ENCODE measurements at places on chromosomes 2 and 18.

DNA sequence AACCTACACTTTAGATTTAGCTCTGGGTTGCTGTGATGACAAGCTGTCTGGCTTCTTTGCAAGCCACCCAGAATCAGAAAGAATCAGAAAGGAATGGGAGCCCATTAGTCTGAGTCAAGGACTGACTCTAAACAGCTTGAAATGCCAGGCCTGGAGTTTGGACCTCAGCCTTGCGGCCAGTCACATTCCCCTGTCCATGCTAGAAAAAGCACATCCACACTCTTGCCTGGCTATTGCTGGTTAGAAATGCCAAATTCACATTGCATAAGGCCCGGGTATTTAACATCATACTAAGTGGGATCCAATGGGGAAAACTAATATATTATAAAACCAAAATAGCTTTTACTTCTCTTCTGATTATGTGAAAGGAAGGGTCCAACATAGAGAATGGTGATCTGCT lies 756.8 kb upstream of the KLHL29 start:
- DNase-seq = no peak

DNA sequence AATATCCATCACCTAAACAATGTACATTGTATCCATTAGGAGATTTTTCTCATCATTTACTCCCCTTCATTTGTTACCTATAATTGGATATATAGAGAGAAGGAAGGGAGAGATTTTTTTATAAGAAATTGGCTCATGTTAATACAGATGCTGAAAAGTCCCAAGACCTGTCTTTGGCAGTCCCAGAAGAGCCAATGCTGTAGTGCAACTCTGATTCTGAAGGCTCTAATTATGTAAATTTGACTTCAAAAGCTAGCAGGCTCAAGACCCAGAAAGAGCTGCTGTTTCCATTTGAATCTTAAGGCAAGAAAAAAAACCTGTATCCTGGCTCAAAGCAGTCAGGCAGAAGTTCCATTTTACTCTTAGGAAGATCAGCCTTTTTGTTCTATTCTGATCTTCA lies 1245.5 kb upstream of the FAM98A start:
- no peak for DNase-seq

DNA sequence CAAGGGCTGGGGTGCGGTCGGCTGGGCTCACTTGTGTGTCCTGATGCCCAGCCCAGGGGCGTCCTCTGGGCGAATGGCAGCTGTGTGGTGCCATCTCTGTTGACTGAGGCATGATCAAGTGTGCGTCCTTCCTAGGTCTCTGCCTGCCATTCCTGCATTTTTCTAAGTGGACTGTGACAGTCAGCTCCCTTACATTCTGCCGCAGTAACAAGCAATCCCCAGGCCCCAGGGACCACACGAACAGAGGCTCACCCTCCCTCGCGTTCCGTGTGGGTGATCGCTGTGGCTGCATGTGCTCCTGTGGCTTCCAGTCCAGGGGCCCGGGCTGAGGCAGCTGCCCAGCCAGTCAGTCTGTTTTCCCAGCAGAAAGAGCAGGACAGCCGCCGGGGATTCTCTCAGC lies 17.8 kb downstream of the D2HGDH start:
- no peak for DNase-seq

- DNase-seq = no peak
Measured at GRCh38 chr2:110735366-110735765, 3.0 kb downstream of the ACOXL start.

DNA sequence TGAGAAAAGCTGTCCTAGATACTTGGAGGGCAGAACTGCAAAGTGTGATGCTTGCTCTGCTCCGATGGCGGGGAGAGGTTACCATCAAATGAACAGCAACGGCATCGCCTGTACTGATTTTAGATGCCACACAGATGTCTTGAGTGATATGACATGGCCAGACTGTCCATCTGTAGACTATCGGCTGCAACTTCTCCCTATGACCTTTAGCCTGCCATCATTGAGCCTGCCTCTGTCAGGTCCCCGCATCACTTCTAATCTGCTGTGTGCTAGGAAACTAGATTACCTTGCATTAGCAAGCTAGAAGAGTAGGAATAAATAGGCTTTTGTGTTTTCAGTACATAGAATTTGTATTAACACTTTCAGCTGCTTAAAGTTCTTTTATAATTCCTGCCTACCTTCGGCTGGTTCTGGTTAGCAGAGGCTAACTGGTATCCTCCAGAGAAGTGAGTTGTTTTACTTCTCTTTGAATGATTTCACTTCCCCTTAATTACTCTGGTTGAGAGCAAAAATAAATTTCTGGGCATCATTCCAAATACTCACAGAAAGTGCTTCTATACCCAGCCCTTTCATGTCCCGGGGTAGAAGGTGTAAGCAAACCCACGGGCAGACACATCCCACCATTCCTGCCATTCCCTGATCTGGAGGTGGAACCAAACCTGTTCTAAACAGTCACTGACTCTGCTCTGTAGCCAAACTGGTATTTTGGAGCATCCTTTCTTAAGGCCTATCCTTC lies 24.0 kb downstream of the GAREM2 start:
- no peak for DNase-seq

GRCh38 chr2:240620859-240621258 lies 4.4 kb upstream of the GPR35 start:
- no peak for DNase-seq

DNA sequence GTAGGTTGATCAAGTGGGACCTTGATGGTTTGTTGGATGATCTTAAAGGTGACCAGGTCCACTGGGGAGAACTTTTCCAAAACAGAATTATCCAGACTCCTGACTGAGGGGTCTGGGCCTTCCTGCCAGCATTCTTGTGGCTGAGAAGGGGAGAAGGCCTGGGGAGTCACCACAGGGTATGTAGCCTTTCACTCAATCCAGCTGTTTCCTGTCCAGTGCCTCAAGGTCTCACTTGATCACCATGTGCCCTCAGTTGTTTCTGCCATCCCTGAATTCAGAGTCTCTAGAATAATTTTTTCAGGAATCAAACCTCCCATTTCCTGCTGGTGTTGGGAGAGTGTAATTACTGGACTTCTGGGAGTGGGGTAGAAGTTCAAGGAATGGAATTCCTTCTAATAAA lies 54.4 kb upstream of the TANC1 start:
- no peak for DNase-seq

DNA sequence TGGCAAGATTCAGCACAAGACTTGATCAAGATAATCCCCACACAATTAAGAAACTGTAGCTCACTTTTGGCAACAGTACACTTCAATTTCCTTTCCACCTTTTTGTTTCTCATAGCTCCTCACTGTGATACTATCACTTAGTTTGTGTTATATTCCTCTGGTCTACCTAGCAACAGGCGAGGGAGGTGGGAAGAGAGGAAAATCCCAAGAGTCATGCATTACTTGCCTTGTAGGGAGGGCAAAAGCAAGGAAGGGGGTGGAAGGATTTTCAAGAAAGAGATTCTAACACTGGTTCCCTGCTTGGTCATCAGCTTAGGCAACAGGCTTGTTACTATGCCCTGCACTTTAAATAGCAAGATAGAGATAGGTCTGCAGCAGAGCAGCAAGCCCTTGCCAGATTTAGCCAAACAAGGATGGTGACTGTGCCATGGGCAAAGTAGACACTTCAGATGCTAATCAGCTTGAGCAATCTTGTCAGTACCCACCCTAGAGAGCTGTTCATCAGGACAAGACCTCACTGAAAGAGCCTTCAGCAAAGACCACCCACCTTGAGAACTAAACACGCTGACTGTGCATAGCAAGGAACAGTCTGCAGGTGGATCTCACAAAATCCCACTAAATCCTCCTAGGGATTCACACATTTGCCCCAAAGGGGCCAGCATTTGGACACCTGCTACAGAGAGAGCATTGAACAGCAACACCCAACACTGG lies 134.6 kb downstream of the MBD2 start:
- no peak for DNase-seq

GRCh38 chr18:37219257-37219656 lies 346.3 kb downstream of the CELF4 start:
- no peak for DNase-seq
